Epithelial cell of esophagus (primary cell): ENCODE measurements at places on chromosomes 4 and X.
A peak's percentile ranks its signal among the peaks of the same experiment; 100 is the strongest.

DNA sequence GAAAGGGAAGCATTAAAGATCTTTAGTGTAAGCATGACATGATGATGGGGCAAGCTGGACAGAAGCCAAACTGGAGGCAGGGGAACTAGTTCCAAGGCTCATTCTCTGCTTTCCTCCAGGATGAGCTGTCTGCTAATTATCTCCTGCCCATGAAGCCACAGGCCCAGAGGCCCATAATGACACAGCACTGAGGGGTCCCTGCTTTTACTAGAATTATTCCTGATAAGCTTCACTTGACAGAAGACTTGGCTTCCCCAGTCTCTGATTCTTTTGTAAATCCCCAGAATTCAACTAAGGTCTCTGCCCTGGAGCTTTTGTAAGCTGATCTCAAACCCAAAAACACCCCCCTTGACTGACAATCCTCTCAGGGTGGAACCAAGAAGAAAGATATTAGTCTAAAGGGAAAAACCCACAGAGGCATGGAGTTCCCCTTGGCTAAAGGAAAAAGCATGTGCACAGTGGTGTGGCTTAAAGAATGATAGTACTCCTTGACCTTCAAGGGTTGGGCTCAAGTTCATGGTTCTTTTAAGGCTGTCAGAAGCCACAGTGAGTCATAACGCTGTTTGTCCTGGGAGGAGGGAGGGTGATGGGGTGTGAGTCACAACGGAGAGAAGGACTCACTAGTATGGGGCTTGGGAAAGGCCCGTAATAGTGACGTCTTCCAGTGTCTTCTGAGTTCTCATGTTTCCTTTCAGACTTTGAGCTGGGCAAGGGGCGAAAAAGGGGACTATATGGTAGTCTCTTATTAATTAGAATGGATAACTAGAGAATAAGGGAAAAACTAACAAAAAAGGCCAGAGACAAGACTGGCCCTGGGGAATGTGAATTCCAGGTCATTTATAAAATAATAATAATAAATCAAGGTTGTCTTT, 146.0 kb upstream of the CPEB2 start:
- DNase-seq: peak; percentile 99

DNA sequence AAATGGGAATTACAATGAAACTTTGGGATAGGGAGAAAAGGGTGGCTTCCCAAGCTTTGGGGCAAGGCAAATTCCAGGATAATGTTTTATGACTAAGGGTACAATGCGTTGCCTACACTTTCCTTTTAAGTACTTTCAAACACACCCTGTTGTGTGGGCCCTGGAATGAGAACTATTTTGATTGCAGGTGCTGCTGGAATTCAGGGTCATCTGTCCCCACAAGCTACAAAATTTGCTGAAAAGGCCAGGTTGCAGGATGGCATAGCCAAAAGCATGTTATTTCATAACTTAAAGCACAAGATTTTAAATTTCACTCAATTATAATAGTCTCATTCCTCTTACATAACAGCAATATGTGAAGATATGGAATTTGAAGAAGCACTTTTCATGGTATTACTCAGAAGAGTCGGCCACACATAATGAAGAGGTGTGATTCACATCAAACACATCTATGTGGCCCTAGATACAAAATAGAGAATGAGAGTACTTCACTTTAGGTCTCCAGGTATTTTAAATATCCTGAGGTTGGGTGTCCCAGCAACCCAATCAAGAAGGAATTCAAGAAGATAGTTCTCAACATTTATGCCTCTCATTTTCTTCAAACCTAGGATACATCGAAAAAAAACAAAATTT, 89.3 kb downstream of the APBB2 start:
- DNase-seq: peak; percentile 75

DNA sequence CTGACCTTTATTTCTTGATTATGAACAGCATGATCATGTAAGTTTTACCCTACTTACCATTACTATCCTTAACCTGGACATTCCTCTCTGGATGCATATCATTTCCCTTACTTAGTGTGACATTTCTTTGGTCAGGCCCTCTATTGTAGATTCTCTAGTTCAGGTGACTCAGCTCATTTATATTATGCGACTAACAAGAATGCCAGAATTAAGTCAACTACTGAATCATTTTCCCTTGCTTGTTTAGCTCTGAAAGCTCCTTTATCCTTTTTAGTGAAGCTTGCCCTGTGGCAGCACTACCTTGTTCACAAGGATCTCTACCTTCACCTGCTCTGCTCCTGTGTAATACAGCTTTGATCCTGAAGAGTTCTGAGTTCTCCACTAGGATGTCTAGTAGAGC, 15.1 kb upstream of the UGT2B17 start:
- DNase-seq: peak; percentile 59

DNA sequence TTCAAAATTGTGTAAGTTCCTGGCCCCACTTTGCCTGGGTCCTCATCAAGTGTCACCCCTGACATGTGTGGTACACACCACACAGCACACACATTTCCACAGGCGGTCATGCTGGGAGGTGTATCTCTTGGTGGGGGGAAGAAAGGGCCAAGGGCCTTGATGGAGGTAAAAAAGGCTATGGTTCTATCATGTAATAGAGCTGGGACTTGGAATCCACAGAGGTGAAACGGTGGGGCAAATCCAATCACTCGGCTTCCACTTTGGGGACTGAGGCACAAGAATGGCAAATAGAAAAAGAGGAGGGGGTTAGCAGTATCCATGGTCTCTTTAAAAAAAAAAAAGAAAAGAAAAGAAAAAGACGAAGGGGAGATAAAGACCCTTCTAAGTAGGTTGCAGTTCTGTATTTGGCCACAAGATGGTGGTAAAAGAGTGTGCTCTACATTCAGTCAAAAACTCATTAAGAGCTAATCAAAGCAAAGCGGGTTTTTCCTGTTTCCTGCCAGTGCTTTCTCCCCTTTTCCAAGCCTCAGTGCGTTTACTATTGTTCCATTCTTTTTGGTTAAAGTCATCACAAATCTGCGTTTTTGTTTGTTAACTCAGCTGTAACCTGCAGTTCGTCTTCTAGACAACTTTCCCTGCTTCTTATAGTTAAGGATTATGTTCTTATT, 37.0 kb upstream of the ATP6AP2 start:
- peak; percentile 72 for DNase-seq

- DNase-seq: peak; percentile 97
Observed at GRCh38 chr4:143346206-143346605, 9.5 kb downstream of the GAB1 start.

DNA sequence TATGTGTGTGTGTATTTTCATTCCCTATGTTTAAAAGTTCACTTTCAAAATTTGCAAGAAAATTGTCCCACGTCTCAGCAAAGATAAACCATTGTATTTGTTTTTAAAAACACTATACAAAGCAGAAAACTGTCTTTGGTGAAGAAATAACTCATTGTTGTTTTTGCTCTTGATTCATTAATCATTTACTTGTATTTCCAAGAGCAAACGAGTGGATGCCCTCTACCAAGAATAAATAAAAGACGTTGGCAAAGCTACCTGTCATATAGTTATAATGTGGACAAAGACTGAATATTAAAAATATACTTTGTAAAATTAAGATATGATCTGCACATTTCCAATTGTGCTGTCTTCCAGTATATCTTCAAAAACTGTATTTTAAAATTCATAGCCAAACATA, 210.9 kb upstream of the NDST3 start:
- DNase-seq: no peak

DNA sequence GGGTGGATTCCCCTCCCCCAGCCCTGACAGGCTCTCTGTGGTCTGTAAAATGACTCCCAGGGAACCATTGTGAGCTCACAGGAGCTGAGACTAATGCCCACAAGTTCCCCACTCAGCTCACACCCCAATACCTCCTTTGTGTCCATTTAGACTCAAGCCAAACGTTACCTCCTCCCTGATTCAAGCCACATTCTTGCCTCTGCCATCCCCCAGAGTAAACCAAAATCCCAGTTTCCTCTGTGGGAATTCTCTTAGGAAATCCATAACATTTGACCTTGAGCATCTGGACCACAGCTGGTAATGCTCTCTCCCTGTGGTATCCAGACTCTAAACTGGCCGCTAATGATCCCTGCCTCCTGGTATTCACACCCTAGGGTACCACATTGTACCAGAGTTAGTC, 26.3 kb upstream of the KDM5C start:
- DNase-seq: no peak

DNA sequence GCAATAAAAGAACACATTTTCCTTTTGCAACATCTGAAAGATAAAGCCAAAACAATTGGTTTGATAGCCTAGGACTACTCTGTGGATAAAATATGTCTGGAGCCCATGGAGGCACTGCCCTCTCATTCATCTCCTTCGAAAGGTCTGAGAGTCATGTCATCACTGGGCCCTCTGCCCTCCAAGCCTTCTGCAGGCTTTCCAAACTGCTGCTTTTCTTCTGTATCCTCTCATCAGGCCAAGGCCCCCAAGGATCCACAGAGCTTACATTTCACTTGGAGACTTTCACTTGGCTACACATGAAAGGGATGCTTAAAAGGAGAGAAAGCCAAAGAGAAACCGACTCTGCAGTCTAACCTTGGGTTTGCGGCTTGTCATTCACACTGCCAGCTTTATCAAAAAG, 109.9 kb downstream of the SH3RF1 start:
- DNase-seq: no peak

- DNase-seq: peak; percentile 61
Observed at GRCh38 chrX:114903618-114904017, 113.8 kb downstream of the IL13RA2 start.

DNA sequence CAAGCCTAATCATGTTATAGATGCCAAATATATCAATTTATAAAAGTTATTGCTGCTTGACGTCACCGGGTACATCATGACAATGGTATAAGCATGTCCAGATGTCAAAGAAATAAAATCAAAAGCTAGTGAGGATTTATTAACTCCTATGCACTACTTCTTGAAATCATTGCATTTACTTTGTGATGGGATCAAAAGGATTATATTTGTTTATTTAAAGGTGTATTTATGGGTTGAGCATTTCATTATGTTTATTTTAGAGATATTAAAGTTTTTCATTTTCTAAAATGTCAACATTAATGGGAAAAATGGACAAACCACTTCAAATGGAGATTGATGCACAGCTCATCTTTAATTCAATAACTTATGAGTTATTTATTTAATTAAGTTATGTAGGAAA, 277.8 kb downstream of the EPHA5 start:
- no peak for DNase-seq

DNA sequence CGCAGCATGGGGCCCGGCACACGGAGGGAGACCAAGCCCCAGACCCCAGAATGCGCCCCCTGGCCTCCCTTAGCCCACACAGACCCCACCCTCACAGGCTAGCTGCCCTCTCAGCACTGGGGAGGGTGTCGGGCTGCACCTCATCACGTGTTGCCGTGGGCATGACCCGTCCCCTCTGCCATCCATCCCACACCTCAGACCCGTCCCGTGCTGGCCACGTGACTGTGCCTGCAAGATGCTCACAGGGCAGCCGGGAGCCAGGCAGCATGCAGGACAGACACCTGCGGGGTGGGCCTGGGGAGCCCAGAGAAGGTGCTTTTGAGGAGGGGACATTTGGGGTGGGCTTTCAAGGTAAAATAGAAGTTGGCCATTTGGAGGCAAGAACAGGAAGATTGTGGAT, 4.8 kb downstream of the MSANTD1 start:
- no peak for DNase-seq

- no peak for DNase-seq
Observed at GRCh38 chr4:128527351-128527750, 239.7 kb upstream of the PGRMC2 start.

GRCh38 chr4:81550388-81550859, 78.7 kb upstream of the RASGEF1B start:
- no peak for DNase-seq

DNA sequence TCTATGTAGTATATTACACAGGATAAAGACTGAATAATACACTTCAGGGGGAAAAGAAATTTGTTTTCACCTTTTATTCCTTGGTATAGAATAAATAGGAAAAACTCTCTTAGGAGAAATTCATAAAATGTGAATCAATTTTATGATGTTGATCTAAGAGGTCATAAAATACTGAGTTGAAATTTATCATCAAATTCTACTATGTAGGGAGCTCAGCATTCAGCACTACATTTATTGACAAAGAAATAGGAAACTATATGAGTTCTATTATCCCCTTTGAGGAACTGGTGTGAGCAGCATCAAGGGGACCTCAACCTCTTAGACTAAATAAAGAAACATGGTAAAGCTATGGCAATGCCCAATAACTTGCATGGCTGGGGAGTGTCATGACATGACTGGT, 348.2 kb upstream of the SMIM31 start:
- no peak for DNase-seq

DNA sequence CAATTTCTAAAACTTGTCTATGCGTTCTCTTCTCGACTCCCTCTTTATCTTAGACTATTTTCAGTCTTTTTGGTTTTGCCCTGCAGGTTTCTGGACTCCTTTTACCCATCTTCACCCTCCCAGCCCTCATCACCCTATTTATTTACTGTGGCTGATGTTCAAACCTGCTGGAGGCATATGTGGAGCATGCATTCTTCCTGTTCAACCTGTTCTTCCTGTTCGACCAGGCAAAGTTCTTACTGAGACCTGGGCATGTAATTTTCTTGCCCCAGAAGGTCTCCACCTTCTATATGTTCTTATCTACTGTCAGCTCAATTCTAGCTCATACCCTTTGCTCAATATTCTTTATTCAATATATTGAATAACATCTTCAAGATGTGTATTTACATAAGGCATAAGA, 69.4 kb upstream of the AGA start:
- peak; percentile 98 for DNase-seq

GRCh38 chrX:43728966-43729365, 72.9 kb downstream of the MAOA start:
- no peak for DNase-seq

- no peak for DNase-seq
Observed at GRCh38 chrX:13754765-13755164, 20.2 kb downstream of the OFD1 start.

DNA sequence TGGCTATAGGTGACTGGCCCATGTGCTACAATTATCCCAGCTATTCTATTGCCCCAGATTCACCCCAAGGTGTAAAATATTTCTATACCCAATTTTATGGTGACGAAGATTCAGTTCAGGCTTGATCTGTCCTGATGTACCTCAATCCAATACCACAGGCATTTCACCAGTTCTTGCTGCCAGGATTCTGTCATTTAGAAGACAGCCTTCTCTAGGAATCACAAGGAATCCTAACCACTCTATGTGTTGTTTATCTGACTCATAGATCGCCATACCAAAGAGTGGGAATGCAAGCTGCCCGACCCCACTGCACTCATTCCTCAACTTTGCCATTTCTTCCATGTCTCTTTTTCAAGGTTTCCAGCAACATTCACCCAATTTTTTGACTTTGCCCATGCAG, 355.0 kb upstream of the EMCN start:
- DNase-seq: peak; percentile 5

- no peak for DNase-seq
Observed at GRCh38 chr4:145564540-145564939, 54.6 kb upstream of the MMAA start.

GRCh38 chr4:163548481-163549243, 54.2 kb downstream of the TMA16 start:
- DNase-seq: peak; percentile 67

DNA sequence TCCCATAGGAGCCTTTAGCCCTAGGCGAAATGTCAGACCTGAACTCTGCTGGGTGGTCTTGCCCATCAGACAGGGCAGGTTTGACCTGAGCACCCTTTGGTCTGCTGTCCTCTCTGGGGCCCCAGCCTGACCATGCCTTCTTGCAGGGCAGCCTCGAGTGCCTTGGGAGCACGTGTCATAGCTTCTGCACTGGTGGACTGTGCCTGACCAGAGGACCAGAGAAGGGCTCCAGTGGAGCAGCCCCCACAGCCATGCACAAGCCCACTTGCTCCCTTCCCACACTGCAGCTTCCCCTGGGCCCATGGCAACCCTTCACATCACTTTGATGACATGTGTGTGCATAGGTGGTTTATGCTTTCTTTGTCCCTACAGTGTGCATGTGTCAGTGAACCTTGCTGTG, 394.0 kb downstream of the TEX13C start:
- DNase-seq: no peak

GRCh38 chrX:53085661-53086229, 3.6 kb downstream of the TSPYL2 start:
- DNase-seq: no peak
